ENCODE measurements at places on chromosomes 11 and 22.

DNA sequence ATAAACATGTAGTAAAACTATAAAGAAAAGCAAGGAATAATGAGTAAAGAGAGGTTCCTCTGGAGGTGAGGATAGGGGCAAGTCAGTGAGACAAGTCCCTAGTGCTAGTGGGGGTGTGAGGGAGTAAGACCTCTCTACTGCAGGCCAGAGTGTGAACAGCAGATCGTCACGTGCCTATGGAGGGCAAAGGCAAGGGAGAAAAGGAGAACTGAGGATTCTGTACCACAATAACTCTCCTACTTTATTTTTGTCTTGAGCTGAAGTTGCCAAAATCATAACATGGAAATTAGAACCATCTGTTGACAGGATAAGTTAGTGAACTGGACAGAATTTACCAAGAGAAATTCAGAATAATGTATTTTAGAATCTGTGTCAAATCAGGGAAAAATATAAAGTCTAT, 77.6 kb downstream of the ENTHD1 start:
- DNase-seq, result no peak

GRCh38 chr11:35316161-35316560, 103.2 kb downstream of the SLC1A2 start:
- DNase-seq, result no peak

DNA sequence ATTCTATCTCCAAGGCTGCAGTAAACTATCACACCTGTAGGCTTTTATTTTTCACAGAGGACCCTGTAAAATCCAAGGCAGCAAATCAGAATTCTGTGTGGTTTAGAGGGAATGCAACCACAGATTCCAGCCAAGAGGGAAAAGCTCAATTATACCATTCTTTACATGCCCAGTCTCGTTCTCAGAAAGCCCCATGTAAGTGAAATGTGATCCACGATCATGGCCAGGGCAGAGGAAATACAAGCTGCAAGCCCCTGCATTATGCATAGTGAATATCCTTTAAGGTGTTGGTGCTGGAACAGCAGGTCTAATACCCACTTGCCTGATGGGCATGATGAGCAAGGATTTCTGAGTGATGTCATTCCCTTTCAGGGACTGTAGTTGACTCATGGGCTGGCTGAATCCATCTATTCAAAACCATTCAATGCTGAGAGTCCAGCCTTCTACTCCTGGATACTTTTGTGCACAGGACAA, 198.7 kb upstream of the MTMR2 start:
- DNase-seq, result no peak

GRCh38 chr11:4682623-4683419, 14.8 kb downstream of the OR51E2 start:
- DNase-seq, result no peak

- DNase-seq, result no peak
Observed at GRCh38 chr22:29690476-29690875, 29.3 kb upstream of the CABP7 start.

DNA sequence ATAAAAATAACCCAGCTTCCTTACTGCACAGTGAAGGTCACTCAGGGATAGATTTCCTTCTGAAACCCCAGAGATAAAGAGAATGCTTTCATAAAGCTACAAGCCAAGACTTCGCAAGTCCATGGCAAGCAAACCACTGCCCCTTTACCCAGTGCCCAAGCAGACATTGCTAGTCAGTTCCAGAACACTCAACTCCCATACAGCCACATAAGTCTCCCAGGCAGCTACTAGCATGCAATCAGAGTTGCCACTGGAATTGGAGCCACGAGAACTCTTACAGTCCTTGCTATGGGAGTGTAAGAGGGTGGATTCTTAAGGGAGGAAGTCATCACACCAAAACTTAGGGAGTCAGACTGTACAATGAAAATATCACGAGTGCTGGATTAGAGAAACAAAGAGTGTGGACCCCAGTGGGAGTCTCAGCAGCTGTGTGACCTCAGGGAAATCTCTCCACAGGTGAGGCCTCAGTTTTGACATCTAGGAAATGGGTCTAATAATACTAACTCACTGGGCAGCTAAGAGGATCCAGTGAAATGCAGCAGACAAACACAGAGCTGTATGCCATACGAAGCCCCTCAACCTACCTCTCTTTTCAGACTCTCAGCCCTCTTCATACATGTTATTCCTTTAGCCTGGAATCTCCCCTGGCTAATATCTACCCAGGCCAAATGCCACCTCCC, 526.6 kb downstream of the MN1 start:
- no peak for DNase-seq

DNA sequence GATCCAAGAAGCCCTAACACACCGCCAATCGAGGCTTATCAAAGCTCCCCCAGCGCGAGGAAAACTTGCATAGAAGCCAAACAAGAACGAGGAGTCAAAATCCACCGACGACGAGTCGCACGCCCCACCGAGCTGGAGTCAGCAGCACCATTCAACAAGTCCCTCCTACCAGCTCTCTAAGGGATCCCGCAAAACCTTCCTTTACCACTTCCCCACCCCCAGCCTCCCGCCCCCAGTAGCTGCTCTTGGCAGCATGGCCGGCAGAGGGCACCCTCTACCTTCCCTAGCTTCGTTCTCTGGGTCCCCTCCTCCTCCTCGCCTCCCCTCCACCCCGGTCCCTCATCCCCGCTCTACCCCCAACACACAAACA, 1.4 kb downstream of the BDNF start:
- DNase-seq, result no peak

DNA sequence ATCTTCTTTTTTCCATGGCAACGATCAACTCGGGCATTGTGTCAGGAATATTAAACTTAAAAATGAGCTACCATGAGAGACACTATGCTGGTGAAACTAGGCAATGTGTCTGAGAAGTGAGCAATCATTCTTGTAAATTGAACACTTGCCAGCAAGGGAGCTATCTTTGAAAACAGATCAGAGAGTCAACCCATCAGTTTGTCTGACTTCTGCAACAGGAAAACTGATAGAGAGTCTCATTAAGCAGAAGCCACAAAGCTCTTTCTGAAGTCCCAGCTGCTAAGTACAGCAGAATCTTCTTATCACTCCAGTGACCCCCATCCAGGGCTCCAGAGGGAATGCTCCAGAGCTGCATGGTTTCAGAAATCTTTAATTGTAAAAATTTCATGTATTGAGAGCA, 114.7 kb downstream of the MSANTD4 start:
- no peak for DNase-seq

DNA sequence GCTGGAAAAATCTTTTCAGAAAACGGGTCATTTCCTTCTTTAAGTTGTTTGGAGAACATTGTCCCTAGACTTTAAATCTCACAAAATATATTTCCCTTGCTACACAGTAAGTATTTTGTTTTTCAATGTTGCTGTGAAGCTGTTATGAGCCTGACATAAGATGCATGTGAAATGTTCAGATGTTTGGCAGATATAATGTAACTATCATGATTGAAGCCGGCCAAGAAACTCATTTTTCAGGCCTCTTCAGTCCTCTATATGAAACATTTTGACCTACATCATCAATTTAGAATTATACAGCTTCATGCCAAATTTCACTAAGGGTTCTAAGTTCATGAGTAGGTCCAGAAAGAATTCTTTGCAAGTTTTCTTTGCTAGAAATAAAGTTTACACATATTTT, 133.8 kb downstream of the JRKL start:
- DNase-seq, result no peak

DNA sequence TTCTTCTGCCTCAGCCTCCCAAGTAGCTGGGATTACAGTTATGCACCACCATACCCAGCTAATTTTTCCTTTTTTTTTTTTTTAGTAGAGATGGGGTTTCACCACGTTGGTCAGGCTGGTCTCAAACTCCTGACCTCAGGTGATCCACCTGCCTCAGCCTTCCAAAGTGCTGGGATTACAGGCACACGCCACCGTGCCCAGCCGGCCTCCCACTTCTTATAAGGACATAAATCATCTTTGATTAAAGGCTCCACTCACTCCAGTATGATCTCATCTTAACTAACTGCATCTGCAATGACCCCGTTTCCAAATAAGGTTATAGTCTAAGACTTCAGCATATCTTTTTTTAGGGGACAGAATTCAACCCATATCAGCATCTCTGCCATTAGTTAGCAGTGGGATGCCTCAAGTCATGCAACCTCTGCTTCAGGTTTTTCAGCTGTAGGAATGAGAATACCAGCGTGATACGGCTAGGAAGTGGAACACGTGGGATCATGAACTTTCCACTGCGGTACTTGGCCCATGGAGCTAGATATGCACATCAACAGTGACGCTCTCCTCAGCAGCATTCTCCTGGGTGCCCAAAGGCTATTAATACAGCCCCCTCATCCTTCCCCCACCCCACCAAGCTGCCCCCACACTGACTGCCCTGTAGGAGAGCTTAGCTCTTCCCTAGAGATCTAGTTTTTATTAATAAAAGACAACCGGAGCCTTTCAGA, 41.4 kb downstream of the MCHR1 start:
- no peak for DNase-seq

DNA sequence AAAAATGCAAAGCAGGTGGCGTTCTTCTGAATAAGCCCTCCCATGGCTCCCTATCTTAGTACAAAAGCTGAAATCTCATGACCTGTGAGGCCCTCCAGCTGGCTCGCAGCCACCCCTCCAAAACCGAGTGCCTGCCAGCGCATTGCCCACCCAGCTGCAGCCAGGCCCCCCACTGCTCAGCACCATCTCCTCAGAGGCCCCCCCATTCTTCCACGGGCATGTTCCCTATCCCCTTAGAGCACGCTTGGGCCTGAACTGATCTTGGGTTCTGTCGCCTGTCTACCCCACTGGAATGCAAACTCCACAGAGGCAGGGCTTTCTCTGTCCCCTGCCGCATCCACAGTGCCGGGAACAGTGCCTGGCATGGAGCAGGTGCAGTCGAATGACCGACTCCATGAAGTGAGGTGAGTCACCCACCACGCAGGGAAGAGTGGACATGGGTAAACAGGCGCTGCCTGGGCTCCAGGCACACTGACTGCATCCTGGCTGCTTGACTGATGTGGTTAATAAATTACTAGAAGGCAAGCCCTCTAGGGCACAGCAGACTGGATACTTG, 11.3 kb upstream of the EFCAB6 start:
- no peak for DNase-seq

DNA sequence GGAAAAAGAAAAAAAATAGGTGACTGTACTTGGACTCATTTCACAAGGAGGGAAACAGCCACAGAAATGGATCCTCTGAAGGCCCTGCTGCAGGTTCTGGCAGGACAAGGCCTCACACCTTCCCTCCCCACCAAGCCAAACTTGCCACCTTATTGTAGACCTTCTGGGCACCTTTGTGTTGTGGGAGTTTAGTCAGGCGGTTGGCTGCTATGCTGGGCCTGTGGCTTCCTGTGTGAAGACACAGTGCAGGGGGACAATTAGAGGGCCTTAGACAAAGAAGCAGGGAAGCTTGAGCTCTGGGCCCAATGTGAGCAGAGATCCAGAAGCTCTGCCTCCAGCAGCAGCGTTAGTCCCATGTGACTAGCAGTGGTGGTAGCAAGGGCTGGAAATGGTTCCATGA, 4.2 kb downstream of the RAB1B start:
- DNase-seq, result no peak

GRCh38 chr11:35614939-35615569, 3.2 kb upstream of the FJX1 start:
- no peak for DNase-seq

- peak; percentile 58 for DNase-seq
Observed at GRCh38 chr11:115324581-115325432, 179.4 kb downstream of the CADM1 start.

DNA sequence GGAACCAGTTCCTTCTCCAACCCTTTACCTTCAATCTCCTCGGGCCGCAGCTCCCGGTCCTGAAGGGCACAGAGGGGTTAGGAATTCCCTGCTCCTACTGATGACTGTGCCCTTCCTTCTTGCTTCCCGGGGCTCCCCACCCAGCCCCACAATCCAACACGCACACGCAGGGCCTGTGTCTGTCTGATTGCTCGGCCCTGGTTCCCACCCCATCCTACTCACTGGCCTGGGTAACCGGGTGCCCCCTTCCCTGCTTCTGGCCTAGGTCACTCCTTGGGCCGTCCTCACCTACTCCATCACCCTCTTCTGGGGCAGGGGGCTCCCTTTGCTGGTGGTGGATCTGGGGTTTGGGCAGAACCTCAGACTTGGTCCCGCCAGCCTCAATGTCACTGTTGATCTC, 1.3 kb downstream of the CABP2 start:
- DNase-seq, result no peak

DNA sequence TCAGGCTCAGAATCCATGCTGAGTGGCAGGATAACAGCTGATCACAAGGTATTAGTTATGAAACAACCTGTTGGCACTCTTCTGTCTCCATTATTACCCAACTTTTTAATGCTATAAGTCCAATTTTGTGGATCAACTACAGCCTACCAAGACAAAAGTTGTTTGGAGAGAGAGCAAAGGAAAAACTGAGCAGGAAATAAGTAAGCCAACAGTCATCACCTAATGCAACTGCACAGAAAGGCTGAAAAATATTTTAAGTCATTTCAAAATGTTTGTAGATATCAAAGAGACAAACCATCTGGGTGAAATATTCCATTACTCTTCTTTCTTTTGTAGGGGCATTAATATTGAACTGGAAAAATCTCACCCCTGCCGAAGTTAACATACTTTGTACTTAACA, 41.6 kb downstream of the FDX1 start:
- no peak for DNase-seq

GRCh38 chr11:64208086-64208795, 1.7 kb downstream of the FERMT3 start:
- DNase-seq, result no peak

DNA sequence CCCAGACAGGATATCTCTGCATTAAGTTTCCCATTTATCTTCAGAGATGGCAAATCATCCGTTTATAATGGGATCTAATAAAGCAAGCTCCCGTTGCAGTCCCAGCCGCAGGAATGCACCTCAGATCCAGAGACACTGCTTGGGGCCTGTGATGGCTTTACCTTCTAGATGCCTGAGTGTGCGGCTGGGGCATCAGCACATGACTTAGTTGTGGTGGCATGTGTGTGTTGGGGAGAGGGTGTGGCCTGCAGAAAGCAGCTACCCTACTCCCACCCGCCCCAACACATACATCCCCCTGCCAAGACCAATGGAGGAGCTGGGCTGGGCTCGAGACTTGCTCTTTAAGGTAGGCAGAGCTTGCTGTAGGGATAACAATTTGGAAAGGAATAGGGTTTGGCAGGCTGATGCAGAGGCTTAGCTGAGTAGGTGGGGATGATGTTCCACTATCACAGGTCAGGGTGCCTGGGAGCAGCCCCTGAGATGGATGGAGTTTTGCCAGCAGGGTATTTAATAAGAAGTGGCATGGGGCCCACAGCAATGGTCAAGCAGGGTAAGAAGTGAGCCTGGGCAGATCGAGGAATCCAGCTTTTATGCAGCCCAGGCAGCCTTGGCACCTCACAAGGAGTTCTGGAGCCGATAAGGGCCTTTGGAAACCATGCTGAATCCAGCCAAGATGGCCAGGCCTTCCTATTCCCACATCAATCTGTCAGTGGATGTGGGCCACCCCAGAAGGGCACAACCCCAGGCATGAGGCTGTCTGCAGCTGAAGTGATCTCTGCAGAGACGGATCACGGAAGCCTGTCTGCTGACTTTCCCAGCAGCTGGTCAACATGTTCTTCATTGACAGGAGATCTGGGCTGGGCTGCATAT, 601.3 kb downstream of the BUD13 start:
- no peak for DNase-seq

Data from NCI-H2081 treated with DMSO at 0.1 percent for 48 hours (cell line).